AG20443 (cell line): ENCODE measurements at places on chromosomes 7 and 10.

DNA sequence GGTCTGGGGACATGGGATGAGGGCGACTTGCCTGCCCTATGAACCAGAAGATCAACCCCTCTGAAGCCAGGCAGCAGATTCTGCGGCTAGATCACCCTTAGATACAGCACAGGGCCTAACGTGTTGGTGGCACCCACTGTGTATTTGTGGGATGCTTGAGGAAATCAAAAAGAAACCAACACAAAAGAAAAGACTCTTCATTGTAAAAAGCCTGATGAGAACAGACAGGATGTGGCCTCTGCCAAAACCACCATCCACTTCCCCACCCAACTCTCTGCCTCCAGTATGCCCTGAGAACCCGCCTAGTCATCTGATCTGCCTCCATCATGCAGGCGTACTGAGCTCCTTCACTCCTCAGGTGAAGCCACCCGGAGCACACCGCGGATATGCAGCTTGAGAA, 97.2 kb upstream of the INSYN2A start:
- no peak for DNase-seq

- DNase-seq: no peak
Measured at GRCh38 chr10:22010973-22011408, 7.5 kb upstream of the DNAJC1 start.

DNA sequence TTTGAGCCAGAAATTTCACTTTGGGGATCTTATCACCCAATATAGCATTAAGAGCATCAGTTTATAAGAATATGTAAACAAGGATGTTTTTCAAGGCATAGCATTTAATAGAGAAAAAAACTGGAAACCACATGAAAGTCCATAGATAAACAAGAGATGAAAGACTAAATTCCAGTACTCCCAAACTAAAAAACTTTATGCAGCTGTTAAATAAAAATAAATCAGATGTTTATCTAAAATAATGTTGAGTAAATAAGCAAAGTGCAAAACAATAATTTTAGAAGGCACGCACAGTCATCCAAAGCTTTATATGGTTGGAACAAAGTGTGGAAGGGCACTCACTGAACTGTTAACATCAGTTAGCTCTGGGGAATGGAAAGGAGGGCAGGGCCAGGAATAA, 21.0 kb downstream of the RNLS start:
- no peak for DNase-seq

DNA sequence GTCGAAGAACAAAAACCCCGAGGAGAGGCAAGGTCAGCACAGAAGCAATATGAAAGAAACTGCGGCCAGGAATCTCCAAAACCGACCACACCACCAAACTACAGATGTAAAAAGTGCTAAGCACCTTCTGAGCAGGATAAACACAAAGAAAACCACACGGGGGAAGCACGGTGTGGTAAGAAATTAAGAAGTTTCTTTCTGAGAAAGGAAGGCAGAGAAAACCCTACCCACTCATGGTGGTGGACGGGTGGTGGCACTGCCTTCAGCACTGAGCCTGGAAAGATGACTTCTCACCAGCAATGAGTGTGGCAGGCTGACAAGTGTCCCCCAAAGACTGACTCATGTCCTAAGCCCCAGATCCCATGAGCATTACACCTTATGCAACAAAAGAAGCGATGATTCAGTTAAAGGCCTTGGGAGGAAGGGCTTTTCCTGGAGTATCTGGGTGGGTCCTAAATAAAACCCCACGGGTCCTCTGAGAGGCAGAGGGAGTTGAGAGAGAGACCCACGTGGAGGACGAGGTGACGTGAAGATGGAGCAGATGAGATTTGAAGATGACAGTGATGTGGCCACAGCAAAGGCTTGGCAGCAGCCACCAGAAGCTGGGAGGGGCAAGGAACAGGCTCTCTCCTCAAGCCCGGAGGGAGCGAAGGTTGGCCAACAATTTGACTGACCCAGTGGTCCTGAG, 124.9 kb downstream of the DLG5 start:
- DNase-seq: peak; percentile 41

DNA sequence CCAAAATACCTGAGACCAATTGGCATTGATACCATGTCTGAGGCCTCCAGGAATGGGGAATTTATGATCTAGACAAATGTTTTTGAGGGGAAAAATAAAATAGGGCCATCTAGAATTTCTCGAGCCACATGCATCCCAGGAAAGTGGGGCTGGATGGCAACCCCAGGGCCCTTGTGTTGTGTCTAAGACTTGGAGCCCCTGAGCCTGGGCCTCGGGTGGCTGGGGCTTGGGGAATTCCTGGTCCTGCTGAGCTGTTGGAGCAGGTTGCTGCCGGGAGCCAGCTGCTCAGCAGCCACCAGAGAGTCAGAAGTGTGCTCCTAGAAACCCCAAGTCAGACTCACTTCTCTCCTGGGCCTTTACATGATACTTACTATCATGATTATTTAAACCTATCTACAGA, 172.9 kb downstream of the WDR37 start:
- DNase-seq: no peak

- no peak for DNase-seq
Measured at GRCh38 chr7:22667562-22668239, 59.3 kb upstream of the IL6 start.

DNA sequence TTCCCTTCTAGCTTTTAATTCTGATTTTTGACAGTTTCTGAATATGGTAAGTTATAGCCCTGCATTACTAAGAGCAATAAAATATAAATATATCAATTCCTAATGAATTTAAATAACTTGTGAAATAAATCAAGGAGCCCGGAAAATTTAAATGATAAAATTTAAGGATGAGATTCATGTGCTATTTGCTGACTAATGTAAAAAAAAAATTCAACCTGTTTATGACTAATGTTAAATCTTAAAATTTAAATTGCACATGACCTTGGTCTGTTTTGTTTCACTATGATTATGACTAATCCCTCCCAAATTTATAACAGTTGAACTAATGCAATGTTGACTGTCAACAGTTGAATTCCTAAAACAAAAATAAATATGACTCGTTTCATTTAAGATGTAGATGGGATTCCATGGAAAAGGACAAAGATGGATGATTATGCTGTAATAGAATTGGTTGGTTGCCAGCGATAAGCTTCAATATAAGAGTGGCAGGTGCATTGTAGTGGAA, 419.9 kb downstream of the NRG3 start:
- DNase-seq: no peak

- no peak for DNase-seq
Measured at GRCh38 chr10:87721781-87722180, 62.1 kb downstream of the PAPSS2 start.
